ENCODE measurements at places on chromosomes 7 and 10. TPM values are rescaled to one million over a fixed set of nuclear protein-coding genes. Genes with fewer than 3 reads are reported as not detected.

GRCh38 chr10:71998840-71999194 lies 34.6 kb downstream of the CHST3 start:
- H3K4me1 ChIP-seq, result peaks cover 78% of the 10 kb centered on the region
- no peaks in the 10 kb centered on the region for H3K27me3 ChIP-seq
- no peaks in the 10 kb centered on the region for H3K36me3 ChIP-seq
- H3K27ac ChIP-seq, result peak overlapping the region; percentile 89

DNA sequence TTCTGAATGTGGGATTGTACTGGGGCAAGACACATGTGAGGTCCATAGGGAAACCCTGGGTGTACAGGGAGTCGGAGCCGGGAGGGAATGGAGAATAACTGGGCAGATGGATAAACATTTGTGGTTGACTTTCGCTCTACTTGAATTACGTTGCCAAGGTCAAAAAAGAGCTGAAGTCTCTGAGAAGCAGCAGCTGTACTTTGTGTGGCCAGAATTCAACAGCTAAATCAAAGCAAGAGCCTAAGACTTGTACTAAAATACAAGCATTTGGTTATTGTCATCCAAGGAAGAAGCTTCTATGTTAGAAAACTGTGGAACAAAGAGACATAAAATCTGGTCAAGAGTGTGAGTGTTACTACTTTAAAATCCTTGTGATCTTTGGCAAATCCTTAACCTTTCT lies 457.2 kb downstream of the ARL4A start:
- H3K27ac ChIP-seq, result no peak overlapping the region
- H3K4me3 ChIP-seq, result no peak overlapping the region
- no peaks in the 10 kb centered on the region for H3K36me3 ChIP-seq
- DNase-seq, result no peak

The RAMP3 gene
- total RNA-seq, result 30.7 TPM

The MYO1G gene
- 0.77 TPM for total RNA-seq

GRCh38 chr7:79820387-79820786 lies 314.2 kb upstream of the GNAI1 start:
- H3K4me3 ChIP-seq, result no peak overlapping the region
- H3K36me3 ChIP-seq, result no peaks in the 10 kb centered on the region
- no peaks in the 10 kb centered on the region for H3K27me3 ChIP-seq
- H3K4me1 ChIP-seq, result peaks cover 3% of the 10 kb centered on the region
- DNase-seq, result peak; percentile 55

- DNase-seq, result no peak
- no peak overlapping the region for H3K27ac ChIP-seq
Observed at GRCh38 chr10:51399840-51400239, 299.6 kb downstream of the CSTF2T start.

The CAMK2G gene
- 12.5 TPM for total RNA-seq

The TMEM236 gene
- 0.66 TPM for total RNA-seq

DNA sequence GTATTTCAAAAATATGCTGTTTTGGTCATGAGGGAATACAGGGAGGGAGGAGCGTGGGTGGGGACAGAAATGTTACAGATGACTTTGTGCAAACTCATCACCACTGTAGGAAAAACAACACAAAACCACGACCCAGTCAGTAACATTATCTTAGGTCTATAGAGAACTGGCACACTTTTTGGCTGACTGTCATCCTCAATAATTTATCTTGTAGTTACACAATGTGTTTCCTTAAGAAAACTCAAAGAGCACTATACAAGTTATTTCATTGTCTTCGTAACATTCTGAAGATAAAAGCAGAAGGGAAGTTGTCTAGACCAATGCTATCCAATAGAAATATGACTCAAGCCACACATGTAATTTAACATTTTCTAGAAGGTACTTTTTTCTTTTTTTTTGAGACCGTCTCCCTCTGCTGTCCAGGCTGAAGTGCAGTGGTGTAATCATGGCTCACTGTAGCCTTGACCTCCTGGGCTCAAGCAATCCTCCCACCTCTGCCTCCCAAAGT lies 16.9 kb upstream of the CDK14 start:
- H3K27ac ChIP-seq, result no peak overlapping the region
- H3K27me3 ChIP-seq, result no peaks in the 10 kb centered on the region
- no peak overlapping the region for H3K4me3 ChIP-seq
- no peak for DNase-seq
- H3K4me1 ChIP-seq, result peaks cover 9% of the 10 kb centered on the region
- no peaks in the 10 kb centered on the region for H3K36me3 ChIP-seq

DNA sequence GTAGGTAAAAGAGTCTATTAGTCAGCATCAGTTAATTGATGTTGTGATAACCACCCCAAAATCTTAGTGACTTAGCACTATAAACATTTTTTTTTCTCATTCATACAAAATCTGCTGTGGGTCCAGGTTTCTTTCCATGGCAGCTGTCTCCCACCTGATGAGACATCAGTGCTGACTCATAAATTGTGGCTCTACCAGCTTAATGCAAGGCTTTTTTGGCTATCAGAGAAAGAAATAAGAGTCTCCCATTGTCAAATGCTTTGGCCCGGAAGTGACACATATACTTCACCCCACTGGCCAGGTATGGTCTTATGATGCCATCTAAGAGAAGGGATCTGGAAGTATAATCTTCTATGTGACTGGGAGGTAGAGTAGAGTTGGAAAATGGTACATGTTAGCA lies 14.5 kb downstream of the DNAJB9 start:
- no peak overlapping the region for H3K4me3 ChIP-seq
- peaks cover 6% of the 10 kb centered on the region for H3K4me1 ChIP-seq
- H3K27me3 ChIP-seq, result no peaks in the 10 kb centered on the region
- no peak for DNase-seq

The CRTAC1 gene
- total RNA-seq, result 2.3 TPM
